ENCODE measurements at places on chromosomes 12 and 14. TPM values are rescaled to one million over a fixed set of nuclear protein-coding genes. Genes with fewer than 3 reads are reported as not detected.

The SNX6 gene
- 36.3 TPM for total RNA-seq

The LTBP2 gene
- 51.4 TPM for total RNA-seq

The MYH6 gene
- 44.1 TPM for total RNA-seq

The LMO3 gene
- 1.8 TPM for total RNA-seq

The OASL gene
- 0.30 TPM for total RNA-seq

The ANO2 gene
- total RNA-seq = 5.0 TPM

The DENND5B gene
- total RNA-seq = 13.6 TPM

The LHX5 gene
- total RNA-seq = not detected

The KRT74 gene
- not detected for total RNA-seq

The ART4 gene
- total RNA-seq = 0.19 TPM

The GNB3 gene
- total RNA-seq = 0.30 TPM

The NKX2-1 gene
- total RNA-seq = not detected

The CLEC6A gene
- not detected for total RNA-seq
